ENCODE measurements at places on chromosomes 6 and 20.
A peak's percentile ranks its signal among the peaks of the same experiment; 100 is the strongest.

- no peak for DNase-seq
Observed at GRCh38 chr6:25963426-25964123, 973 bp downstream of the TRIM38 start.

- DNase-seq, result no peak
Observed at GRCh38 chr6:70045413-70045812, 179.1 kb downstream of the COL19A1 start.

GRCh38 chr6:131811500-131811899 is 3.7 kb downstream of the ENPP1 start:
- DNase-seq, result no peak

DNA sequence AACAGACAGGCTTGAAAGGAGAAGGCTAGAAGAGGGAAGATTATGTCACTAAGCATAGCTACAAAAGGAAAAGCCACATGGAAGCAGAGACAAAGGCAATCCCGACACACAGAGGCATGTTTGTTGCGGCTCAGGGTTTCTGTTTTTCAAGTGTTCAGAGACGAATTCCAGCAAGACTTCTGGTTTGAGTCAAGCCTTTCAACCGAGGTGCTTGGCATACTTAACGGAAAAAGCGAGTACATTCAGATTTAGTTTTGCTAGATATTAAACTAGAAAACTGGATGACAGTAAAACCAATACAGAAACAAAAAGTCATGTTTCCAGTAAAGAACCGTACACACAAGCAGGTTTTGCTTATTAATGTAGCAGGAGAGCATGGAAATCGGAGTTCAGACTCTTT is 27.2 kb downstream of the MCUR1 start:
- DNase-seq, result no peak

DNA sequence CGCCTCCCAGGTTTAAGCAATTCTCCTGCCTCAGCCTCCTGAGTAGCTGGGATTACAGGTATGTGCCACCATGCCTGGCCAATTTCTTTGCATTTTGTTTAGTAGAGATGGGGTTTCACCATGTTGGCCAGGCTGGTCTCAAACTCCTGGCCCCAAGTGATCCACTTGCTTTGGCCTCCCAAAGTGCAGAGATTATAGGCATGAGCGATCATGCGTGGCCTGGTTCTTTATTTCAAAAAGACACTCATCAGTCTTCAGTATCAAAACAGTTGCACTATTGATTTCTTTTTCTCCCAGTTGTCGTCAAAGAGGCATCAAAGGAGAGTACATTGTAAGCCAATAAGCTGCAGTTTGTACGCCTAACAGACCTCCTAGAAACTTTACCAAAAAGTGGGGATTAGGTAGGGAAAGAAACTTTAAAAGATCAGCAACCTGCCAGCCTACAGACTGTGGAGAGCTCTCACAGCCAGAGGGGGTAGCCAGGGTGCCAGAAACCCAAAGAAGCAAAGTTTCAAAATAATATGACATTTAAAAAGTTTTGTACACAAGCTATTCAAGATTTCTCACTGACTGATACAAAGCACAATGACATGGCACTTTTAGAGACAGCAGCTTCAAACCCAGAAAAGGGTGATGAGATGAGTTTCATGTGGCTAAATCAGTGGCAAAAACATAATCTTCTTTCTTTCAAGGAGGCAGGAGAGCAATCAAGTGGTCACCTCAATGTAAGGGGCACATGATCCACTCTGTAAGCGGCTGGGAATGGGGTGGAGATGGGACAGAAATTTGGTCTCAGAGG is 83.0 kb upstream of the RALY start:
- DNase-seq, result no peak

DNA sequence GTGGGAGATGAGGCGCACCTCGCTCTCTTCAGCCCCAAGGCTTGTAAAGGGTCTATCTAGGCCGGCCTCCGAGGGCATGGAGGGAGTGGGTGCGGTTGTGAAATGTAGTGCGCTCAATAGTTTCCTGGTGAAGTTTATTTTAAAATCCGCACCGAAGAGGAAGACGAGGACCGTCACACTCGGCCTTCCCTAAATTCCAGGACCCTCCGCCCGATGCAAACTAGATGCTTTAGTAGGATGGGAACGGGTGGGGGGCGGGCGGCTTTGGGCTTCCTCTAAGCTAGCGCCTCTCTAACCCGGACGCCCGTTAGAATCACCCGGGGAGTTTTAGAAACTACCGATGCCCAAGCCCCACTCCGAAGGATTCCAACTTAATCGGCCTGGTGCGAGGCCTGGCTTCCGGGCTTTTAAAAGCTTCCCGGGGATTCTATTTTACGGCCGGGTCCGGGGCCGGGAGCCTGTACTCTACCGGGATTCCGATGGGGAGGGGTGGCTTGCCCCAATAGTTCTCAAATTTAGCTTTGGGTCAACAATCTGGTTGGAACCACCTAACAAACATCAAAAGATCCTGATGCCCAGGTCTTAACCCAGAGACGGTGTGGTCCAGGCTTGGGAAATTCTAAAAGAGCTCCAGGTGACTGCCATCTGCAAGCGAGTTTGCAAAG is 548 bp upstream of the BCAS4 start:
- peak; percentile 14 for DNase-seq

DNA sequence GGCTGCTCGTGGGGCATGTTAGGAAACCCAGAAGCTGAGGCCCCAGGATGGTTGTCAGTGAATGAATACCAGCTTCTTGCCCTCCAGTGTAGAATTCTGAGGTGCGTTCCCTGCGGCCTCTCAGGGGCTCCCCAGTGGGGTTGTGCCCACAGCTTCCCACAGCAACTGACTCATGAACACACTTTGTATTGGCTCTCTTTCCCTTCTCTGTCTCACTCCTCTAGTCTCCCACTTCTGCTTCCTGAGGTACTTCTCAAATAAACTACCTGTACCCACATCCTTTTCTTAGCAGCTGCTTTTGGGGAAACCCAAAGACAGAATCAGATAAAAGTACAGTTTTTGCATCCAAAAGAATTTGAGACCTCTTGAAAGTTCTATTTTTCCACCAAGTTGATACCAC is 107.7 kb upstream of the JAG1 start:
- no peak for DNase-seq

DNA sequence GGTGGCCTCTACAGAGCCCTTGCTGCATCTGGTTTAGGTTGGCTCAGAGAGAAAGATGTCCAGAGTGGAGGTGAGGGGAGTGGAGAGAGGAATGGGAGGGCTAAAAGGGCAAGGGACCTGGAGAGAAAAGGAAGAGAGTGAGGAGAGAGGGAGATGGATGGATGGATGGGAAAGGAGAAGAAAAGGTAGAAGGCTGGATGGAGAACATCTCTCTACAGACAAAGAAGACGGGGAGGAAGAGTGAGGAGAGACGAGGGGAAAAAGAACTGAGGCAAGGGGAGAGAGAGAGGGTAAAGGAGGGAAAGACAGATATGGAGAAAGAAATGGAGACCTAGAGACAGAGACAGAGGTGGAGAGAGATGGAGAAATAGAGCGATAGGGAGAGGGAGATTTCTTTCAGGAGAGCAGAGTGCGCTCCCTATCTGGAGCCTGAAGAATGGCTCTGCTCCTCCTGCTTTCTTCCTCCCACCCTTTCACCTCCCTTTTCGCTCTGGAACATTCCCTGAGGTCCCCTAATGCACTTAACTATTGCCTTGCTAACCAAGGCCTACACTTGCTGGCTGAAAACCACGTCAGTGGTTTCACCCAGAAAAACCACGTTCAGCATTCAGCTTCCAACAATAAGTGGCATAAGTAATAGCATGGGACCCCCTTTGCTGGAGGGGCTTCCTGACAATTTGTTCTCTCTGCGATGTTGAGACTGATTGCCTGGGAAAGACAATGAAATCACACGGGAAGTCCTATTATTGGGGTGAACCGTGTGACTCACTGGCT is 286.3 kb downstream of the CDH26 start:
- no peak for DNase-seq

DNA sequence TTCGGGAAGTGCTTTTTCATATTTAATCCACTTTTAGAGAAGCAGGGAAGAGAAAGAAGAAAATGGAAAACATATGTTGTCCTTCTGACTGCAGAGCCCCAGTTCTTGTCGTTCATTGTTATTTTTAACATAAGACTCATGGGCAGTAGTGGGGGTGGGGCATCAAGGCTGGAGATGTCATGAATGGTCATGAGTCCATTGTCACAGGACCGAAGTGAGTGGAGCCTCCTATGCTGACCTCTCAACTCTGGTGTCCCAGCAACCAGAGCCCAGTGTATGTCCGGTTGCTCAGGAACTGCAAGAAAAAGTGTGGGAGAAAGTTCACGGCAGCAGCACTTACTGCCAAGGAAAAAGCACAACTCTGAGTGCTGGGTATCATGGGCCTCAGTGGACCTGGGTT is 108.6 kb downstream of the BANF2 start:
- DNase-seq, result no peak

DNA sequence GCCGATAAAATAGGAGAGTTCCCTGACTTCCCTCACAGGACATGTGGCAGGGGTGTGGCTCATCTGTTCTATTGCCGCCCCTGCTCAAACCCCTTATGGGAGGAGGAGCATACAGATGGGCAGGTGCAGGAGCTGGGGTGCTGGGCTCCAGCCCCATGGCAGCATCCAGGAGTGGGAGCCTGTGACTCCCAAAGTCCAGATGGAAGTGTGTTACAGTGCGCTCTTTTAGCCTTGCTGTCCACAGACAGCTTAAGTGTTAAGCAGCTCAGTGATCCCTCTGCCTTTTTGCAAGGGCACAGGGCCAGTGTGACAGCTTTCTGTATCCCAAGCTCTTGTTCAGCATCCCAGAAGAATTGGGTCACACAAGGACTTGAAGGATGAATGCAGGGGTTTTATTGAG is 212.3 kb upstream of the MYLIP start:
- no peak for DNase-seq

DNA sequence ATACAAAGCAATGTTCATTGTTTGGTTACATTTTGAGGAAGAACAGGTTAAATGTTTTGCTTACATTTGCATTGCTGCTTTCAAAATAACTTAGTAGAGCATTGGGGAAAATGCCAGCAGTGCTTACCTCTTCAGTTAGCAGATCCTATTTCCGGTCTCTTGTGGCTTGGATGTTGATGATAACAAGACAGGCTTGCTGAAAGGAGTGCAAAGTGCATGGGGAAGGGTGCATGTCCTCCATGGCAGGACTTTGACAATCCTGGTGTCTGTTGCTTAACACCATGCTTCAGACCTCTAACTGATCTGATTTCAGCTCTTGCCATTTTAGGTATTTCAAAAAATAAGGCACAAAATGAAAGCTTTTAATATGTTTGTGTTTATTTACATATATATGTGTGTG is 21.1 kb downstream of the TPD52L1 start:
- DNase-seq, result no peak
